AG10803 (cell line): ENCODE measurements at places on chromosomes 12 and 14.

DNA sequence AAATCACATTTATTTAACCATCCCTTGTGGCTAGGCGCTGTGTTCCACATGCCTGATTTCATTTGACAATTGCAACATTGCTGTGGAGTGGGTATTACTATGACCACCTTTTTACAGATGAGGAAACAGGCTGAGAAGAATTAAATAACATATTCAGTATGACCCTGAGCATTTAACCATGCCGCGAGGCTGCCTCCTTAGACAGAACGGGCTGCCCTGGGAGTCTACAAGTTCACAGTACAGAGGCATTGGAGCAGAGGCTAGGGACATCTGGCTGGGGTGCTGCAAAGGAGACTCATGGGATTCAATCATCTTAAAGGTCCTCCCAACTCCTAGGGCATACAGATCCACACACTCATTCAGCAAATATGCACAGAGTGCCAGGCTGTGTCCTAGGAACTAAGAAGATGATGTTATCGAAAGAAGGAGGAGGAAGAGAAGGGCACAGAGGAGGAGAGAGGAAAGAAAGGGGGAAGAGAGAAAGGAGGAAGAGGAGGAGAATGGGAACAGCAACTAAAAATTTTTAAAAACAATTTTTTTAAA lies 164.7 kb upstream of the CCND2 start:
- no peak for DNase-seq

GRCh38 chr12:131266591-131267467 lies 313.1 kb downstream of the ADGRD1 start:
- DNase-seq: no peak

DNA sequence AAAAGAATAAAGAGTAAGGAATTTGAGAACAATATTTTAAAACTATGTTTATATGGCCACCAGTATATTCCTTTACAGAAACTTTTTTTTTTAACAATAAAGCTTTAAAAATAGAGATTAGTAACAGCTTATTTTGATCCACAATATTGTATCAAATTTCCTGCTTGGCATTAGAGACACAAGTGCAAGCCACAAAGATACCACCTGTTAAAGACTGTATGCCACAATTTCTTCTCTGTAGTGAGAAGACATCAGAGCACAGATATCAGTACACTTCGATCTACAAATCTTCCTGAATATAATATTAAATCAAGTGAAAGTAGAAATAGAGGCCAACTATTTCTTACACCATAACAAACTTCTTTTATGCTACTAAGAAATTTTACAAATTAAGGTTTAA lies 68.0 kb downstream of the GALNT4 start:
- DNase-seq: no peak

DNA sequence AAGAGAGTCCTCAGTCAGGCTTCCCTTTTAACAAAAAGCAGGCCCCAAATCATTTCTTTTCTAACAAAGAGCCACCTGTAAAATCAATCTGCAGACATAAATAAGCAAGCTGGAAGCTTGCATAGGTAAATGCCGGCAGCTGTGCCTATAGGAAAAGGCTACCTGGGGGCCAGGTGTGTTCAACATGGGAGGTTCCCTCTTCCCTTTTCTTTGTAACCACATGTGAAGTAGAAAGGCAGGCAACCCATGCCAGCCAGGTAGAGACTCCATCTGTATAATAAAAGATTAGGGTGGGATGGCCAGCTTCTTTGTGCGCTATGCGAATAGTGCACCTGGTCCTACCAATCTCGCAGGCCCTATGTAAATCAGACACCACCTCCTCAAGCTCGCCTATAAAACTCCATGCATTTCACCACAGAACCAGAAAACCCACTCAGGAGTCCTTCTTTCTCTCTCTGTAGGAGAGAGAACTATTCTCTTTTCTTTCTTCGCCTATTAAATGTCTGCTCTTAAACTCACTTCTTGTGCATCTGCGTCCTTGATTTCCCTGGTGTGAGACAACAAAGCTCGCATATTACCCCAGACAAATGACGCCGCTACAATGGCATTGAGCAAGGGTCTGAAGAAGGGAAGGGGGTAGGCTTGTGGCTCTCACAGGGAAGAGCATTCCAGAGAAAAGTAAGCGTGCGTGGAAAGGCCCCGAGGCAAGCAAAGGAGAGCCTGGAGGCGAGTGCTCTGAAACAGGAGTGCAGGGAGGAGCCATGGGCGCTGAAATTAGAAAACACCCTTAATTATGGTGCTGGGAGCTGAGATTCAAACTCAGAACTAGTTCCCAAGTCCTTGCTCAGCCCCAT lies 67.2 kb downstream of the TTC9 start:
- DNase-seq: no peak

GRCh38 chr12:46608431-46609272 lies 217.1 kb downstream of the SLC38A4 start:
- peak; percentile 88 for DNase-seq

DNA sequence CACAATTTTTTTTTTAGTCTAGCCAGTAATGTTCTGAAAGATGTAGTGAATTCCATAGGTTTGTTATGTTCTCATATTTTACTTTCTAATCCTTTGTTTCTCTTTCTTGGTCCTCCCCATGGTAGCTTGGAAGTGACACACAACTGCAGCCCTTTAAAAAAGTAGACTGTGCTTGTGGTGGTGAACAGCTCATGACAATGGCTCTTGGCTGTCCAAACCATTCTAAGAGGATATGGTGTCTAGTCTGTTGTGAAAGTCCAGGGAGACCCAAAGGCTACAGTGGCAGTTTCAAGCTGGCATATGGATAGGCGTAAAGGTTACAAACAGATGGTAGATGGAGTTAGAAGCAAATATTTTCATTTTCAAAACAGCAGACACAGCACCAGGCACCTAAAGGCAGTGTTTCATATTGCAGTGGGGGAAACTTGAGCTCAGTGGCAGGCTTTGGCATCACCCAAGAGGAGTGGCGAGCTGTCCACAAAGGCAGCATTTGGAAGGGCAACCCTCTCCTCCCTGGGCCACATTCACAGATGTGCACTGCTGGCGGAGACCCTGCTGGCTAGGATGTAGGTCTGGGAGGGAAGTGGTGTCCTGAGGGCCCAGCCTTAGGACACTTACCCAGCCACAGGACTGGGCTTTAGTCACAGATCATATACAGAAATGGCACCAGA lies 102.1 kb downstream of the DYRK2 start:
- DNase-seq: no peak

GRCh38 chr12:55816881-55817344 lies 611 bp downstream of the SARNP start:
- no peak for DNase-seq

GRCh38 chr14:35956376-35957085 lies 130.4 kb downstream of the BRMS1L start:
- no peak for DNase-seq

- peak; percentile 96 for DNase-seq
These were observed 215.1 kb downstream of the CACNA1C start for GRCh38 chr12:2267703-2268470.

DNA sequence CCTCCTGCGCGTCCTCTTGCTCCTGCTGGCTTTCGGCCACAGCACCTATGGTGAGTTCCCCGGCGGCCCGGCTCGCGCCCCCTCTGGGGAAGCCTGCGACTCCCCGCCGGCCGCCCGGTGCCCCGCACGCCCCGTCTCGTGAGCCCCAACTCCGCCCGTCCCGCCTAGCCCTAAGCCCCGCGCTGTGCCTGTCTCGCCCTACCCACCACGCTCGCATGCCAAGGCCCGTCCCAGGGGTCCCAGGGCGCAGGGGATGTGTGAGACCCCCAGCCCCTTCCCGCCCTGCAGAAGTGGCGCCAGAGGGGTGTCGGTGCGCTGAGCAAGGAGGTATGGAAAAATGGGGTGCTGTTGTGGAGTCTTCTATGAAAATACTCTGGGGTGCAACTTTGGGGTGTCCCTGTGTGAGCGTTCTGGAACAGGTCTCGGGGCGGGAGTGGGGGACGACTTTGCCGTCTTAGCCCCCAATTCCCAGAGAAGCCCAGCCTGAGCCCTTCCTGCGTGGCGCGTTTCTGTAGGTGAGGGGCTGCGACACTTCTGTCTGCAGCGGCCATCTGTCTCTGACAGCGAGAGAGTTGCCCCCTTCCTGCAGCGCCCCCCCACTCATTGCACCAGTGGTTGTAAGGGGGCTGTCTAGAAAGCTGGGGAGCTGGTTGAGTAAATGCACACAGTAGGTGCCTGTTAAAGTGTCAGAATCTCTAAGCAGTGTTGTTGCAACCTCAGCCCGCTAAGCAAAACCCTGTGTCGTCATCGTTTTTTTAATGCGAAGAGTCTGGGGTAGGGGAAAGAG lies 587 bp downstream of the DLK1 start:
- DNase-seq: no peak

DNA sequence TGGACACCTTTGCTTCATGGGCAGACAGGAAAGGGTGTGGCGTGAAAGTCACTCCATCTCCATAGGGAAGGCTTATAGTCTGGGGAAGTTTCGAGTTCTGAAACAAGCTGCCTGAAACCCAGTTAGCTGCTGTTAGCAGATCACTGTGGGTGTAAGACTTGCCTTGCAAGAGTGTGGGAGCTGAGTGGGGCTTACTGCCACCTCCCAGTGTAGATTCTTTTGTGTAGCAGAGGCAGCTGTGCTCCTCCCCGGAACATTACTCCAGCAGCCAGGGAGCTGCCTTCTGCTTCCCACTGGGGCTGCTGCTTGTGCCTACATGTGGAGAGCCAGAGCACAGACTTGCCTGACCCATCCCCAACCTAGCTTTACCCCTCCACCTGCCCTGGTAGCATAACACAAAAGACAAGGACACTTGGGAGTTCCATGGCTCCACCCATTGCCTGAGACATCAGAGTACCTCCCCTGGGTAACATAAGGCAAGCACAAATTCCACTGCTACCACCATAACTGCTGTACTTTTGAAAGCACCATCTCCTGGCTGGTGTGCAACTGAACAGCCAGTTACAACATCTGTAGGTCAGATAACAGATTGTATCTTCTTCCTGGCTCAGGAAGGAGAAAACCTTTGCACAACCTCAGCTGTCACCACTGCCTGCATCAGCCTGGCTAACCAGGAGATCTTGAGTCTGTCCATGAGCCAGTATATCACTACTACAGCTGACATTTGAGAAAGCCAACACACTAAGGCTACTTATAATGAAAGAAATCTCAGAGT lies 69.5 kb downstream of the ADAMTS20 start:
- DNase-seq: no peak

- DNase-seq: no peak
These were observed 806 bp downstream of the LTBR start for GRCh38 chr12:6384499-6385436.

- DNase-seq: no peak
These were observed 30.6 kb downstream of the NAV3 start for GRCh38 chr12:77861317-77861716.

- DNase-seq: no peak
These were observed 8.6 kb upstream of the OAS2 start for GRCh38 chr12:112969547-112970306.

- DNase-seq: no peak
These were observed 9.8 kb downstream of the BTBD7 start for GRCh38 chr14:93322929-93323599.

DNA sequence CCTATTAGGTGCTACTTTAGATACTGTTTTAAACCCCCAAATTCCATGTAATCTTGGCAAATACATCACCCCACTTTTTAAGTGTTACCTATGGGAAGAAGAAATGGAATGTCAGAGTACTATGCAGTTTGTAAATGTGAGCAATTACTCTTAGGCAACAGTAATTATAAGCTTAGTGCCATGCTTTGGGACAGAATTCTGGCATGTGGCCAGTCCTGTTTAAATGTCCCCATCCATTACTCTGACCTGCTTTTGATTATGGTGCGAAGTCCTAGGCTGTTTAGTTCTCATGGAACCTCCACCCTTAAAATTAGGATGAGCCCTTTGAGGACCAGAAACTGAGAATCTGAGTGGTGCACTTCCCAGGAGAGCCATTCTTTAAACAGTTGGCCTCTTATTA lies 321.4 kb upstream of the RGS6 start:
- DNase-seq: no peak

- DNase-seq: no peak
These were observed 93.4 kb upstream of the TMEM132D start for GRCh38 chr12:129997239-129997638.

GRCh38 chr12:57723630-57723962 lies 14.9 kb downstream of the AGAP2 start:
- no peak for DNase-seq

DNA sequence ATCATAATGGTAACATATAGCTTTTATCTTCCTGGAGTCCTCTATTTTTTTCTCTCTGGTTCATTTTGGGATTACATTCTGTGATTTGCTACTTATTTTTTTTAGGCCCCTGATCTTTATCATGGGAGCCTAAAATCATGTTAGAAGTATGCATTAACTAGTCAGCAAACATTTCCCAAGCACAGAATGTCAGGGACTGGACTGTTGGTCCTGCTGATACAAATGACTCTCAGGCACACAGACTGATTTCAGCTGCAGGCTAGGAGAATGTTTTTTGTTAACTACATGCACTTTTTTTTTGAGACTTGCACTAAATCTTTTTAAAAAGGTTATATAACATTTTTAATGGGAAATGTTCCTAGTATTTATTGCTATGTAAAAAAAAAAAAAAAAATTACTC lies 131.1 kb downstream of the ACSS3 start:
- DNase-seq: peak; percentile 30

GRCh38 chr12:32603858-32604257 lies 75.2 kb upstream of the DNM1L start:
- DNase-seq: peak; percentile 68

GRCh38 chr14:84108746-84109457 lies 1421.0 kb upstream of the FLRT2 start:
- no peak for DNase-seq

GRCh38 chr14:103086771-103087342 lies 2.8 kb downstream of the LBHD2 start:
- no peak for DNase-seq

DNA sequence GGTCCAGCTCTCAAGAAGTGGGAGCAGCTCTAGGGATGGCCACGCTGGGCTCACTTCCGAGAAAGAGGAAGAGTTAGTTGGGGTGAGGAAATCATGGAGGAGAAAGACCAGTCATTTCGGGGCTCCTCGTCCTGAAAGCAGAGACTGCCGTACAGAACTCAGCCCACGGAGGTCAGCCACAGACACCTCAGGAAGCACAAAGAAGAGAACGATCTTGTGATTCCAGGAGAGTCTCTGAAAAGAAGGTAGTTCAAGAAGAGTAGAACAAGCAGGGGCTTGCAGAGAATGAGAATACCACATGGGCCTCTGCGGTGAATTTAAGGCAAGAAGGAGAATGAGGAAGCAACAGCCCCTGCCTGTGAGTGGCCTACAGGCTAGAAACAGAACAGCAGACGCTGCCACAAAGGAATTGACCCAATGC lies 311.9 kb downstream of the CACNA1C start:
- DNase-seq: no peak

- no peak for DNase-seq
These were observed 171.1 kb downstream of the MON2 start for GRCh38 chr12:62637679-62638078.

- peak; percentile 70 for DNase-seq
These were observed 10.7 kb upstream of the ATP2A2 start for GRCh38 chr12:110270125-110270962.
